Esophagus squamous epithelium (tissue), 5 donors: ENCODE measurements at places on chromosomes 13 and 19. TPM values are rescaled to one million over a fixed set of nuclear protein-coding genes. Genes with fewer than 3 reads are reported as not detected.

DNA sequence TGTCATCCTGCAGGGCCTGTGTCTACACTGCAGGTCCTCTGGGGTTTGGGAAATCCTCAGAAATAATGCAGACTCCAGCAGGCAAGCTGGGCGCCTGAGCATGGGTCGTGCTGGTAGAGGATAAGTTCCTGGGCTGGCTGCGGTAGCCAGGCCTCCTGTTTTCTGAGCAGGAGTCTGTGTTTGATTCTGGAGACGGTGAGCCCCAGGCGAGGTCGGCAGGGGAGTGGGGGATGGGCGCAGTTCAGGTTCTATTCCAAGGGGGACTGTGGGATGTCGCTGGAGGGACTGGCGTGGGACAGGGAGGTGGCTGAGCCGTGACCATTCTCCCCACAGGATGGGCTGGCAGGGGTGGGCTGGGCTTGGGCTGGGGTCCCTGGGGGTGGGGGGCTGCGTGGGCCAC is 154.7 kb downstream of the KDM4B start:
- H3K4me1 ChIP-seq = peaks cover 7% of the 10 kb centered on the region
- peaks cover 9% of the 10 kb centered on the region for H3K36me3 ChIP-seq
- no peak for DNase-seq
- no peaks in the 10 kb centered on the region for H3K27me3 ChIP-seq
- H3K27ac ChIP-seq = no peak overlapping the region

Gene SULT2B1
- total RNA-seq = 253 TPM

- no peak for DNase-seq
- H3K27me3 ChIP-seq = no peaks in the 10 kb centered on the region
- H3K4me3 ChIP-seq = no peak within 1 kb of the TSS
- no peaks in the 10 kb centered on the region for H3K36me3 ChIP-seq
Observed at GRCh38 chr19:54803410-54803809, at the start of gene KIR2DL4. Gene KIR2DL4 (plus strand): TSS chr19:54803610. CDS start chr19:54803652, 42 bp downstream.

Gene TGFBR3L
- total RNA-seq = not detected

Gene CEACAM6
- total RNA-seq = 70.8 TPM

GRCh38 chr19:56113074-56113632 is 7.9 kb downstream of the ZNF787 start:
- peaks cover 64% of the 10 kb centered on the region for H3K4me1 ChIP-seq
- no peak for DNase-seq
- H3K4me3 ChIP-seq = no peak overlapping the region
- no peaks in the 10 kb centered on the region for H3K27me3 ChIP-seq
- no peaks in the 10 kb centered on the region for H3K36me3 ChIP-seq

- H3K4me3 ChIP-seq = no peak overlapping the region
- no peaks in the 10 kb centered on the region for H3K4me1 ChIP-seq
- no peaks in the 10 kb centered on the region for H3K36me3 ChIP-seq
- no peak for DNase-seq
Observed at GRCh38 chr13:77449265-77449664, 86.2 kb upstream of the SCEL start.

- no peaks in the 10 kb centered on the region for H3K36me3 ChIP-seq
- no peak for DNase-seq
- H3K27ac ChIP-seq = no peak overlapping the region
Observed at GRCh38 chr19:40224342-40225150, 1.9 kb downstream of the CCNP start.

Gene PLVAP
- total RNA-seq = 9.1 TPM

Gene IGSF23
- not detected for total RNA-seq

- DNase-seq = no peak
- H3K36me3 ChIP-seq = peaks cover 26% of the 10 kb centered on the region
- H3K27ac ChIP-seq = no peak overlapping the region
- H3K4me1 ChIP-seq = peaks cover 66% of the 10 kb centered on the region
Observed at GRCh38 chr19:41872775-41873647, 4.1 kb upstream of the CD79A start.

GRCh38 chr13:76813891-76814290 is 72.3 kb downstream of the KCTD12 start:
- H3K27ac ChIP-seq = no peak overlapping the region
- no peaks in the 10 kb centered on the region for H3K36me3 ChIP-seq
- H3K4me1 ChIP-seq = peaks cover 18% of the 10 kb centered on the region

Gene RUVBL2
- 135 TPM for total RNA-seq

DNA sequence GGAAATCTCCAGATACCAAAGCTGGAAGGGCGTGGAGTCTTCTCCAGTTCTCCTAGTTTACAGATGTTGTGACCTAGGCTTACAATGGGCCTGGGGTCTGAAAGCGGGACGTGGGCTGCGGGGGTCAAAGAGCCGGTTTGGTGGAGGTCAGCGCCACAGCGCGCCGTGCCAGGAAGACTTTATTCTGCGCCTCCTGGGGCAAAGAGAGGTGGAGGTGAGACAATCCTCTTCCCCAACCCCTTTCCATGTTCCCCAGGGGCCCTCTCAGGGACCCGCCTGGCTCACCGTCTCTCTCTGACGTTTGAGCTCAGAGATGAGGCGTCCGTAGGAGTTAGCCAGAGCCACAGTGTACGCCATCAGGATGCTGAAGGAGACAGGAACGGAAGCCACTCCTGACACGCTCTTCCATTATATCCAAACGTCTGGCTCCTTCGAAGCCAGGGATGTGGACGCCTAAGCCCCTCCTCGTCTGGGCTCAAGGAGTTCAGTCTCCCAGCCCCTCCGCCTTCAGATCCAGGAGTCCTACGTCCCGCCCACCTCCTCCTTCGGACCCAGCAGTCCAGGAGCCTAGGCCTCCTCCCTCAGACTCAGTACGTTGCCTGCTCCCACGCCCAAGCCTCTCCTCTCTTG is 776 bp upstream of the LENG1 start:
- peaks cover 40% of the 10 kb centered on the region for H3K4me1 ChIP-seq
- peak overlapping the region; percentile 80 for H3K27ac ChIP-seq
- peak overlapping the region; percentile 32 for H3K4me3 ChIP-seq
- no peak for DNase-seq

Gene LILRA1
- total RNA-seq = 0.57 TPM

DNA sequence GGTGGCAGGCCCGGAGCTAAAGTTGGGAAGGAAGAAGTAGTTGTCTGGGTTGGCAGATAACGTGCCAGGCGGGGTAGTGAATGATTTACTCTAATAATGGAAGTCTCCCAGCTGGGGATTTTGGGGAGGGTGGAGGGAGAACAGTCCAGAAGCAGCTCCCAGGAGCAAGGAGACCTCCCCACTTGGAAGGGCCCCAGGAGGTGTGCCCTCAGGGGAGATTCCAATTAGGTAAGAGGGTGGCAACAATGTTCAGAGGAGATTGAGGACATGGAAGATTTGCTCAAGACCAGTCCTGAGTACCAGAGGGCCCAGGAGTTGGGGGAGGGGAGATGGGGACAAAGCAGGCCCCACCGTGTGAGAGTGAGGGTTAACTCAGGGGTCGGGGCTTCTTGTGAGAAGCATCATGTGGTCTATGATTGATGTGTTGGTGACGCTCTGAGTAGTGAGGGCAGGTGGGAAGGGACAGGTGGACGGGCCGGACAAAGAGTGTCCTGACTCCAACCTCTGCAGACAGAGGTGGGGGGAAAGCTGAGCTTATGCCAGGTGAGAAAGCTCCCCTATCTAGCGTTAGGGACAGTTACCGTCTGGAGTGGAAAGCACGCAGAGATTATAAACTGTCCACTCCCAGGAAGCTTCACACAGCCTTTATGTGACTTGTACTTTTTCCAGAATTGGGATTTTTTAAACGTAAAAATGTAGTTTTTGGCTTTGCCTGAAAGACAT is 3.5 kb downstream of the SPINT2 start:
- peaks cover 15% of the 10 kb centered on the region for H3K27me3 ChIP-seq
- peaks cover 9% of the 10 kb centered on the region for H3K4me1 ChIP-seq
- peak overlapping the region; percentile 75 for H3K4me3 ChIP-seq
- peaks cover 11% of the 10 kb centered on the region for H3K36me3 ChIP-seq
- DNase-seq = no peak
- H3K27ac ChIP-seq = peak overlapping the region; percentile 94

GRCh38 chr19:16541526-16542044 is 652 bp downstream of the CHERP start:
- peak overlapping the region; percentile 79 for H3K4me3 ChIP-seq
- peak overlapping the region; percentile 91 for H3K27ac ChIP-seq
- no peaks in the 10 kb centered on the region for H3K36me3 ChIP-seq
- H3K4me1 ChIP-seq = peaks cover 18% of the 10 kb centered on the region
- DNase-seq = no peak
- H3K27me3 ChIP-seq = no peaks in the 10 kb centered on the region

Gene PSMC4
- total RNA-seq = 112 TPM

Gene ZNF431
- total RNA-seq = 29.2 TPM

Gene OR10H1
- total RNA-seq = not detected

DNA sequence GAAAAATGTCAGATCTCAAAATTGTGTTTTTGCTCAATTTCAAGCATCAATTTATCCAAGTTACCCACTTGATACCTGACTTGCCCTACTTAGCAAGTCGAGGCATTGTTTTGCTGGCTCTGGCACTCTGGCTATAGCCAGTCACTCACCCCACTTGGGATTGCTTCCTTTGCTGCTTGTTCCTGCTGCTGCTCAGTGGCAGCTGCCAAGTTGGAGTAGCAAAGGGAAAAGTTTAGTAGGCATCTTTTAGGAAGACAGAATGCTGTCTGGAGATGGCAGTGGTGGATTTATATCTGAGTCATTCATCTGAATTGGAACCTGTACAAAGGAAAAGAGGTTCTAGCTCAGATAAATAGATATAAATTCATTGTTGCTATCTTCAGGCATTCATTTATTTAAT is 41.2 kb downstream of the PCCA start:
- no peaks in the 10 kb centered on the region for H3K36me3 ChIP-seq
- no peak overlapping the region for H3K27ac ChIP-seq
- peaks cover 3% of the 10 kb centered on the region for H3K4me1 ChIP-seq
- no peak overlapping the region for H3K4me3 ChIP-seq
- DNase-seq = no peak
- no peaks in the 10 kb centered on the region for H3K27me3 ChIP-seq

DNA sequence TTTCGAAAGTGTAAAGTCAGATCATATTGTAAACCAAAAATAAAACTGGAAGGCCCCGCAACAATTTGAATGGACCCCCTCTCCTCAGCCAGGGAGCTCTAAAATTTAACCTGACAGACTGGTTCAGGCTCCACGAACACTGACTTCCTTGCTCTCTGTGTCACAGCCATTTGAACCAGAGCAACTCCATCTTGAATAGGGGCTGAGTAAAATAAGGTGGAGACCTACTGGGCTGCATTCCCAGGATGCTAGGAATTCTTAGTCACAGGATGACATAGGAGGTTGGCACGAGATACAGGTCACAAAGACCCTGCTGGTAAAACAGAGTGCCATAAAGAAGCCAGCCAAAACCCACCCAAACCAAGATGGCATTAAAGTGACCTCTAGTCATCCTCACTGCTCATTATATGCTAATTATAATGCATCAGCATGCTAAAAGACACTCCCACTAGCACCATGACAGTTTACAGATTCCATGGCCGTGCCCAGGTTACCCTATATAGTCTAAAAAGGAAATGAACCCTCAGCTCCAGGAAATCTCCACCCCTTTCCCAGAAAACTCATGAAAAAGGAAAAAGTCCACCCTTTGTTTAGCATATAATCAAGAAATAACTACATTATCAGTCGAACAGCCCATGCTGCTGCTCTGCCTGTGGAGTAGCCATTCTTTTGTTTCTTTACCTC is 43.1 kb downstream of the RFXAP start:
- H3K4me1 ChIP-seq = peaks cover 3% of the 10 kb centered on the region
- H3K4me3 ChIP-seq = no peak overlapping the region
- H3K36me3 ChIP-seq = no peaks in the 10 kb centered on the region
- no peak overlapping the region for H3K27ac ChIP-seq
- no peaks in the 10 kb centered on the region for H3K27me3 ChIP-seq

Gene ASPDH
- not detected for total RNA-seq

DNA sequence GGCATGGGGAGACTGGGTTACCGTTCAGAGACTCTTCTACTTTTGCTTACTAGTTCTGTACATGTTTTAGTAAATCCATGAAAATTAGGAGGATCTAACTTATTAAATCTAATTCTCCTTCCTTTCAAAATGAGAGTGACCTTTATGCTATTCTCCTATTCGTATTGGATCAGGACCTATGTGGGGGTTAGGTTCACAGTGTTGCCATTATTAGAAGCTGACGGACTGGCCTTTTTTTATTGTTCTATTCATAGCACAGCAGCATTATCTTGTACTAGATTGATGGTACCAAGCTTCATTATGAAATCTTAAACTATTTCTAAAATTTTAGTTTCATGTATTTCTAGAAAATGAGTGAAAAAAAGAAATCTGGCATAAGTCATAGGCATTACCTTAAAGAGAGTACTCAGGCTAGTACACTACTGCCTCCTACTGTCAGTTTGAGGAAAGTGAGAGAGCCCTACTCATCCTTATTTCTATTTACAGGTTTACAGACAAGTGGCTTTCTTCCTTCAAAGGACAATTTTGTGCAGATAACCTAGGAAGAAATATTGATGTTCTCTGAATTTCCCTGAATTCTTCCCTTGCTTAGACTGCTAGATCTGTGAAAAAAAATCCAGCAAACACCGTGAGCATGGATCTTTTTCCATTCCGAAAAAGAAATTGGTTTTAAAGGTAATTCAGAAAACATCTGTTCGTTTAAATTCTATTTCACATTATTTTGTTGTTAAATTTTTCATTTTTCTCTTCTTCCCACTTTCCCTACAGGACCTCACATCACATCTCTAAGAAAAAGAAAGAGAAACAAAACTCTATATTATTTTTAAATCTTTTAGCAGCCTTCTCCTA is 485.5 kb downstream of the DIAPH3 start:
- peaks cover 6% of the 10 kb centered on the region for H3K4me1 ChIP-seq
- H3K36me3 ChIP-seq = no peaks in the 10 kb centered on the region
- H3K27me3 ChIP-seq = no peaks in the 10 kb centered on the region
- no peak overlapping the region for H3K27ac ChIP-seq

DNA sequence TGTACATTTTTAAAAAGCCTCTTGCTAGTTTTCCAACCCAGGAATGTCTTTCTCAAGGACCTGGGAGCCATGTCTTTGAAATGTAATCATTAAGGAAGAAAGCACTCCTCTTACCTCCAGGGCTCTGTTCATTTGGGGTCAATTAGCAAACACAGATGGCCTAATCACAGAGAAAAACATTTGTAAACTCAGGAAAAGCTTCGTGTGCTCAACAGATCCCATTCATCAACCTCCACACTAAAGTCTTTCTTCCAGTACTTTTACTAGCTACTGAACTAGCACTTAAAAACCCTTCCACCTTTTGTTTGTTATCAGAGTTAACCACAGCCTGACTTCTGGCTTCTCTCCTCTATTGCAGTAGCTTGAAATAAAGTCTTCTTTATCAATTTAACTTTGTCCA is 441.4 kb downstream of the PCDH20 start:
- H3K27ac ChIP-seq = no peak overlapping the region
- no peak for DNase-seq
- H3K36me3 ChIP-seq = no peaks in the 10 kb centered on the region
- no peaks in the 10 kb centered on the region for H3K27me3 ChIP-seq

Gene NCR1
- not detected for total RNA-seq

DNA sequence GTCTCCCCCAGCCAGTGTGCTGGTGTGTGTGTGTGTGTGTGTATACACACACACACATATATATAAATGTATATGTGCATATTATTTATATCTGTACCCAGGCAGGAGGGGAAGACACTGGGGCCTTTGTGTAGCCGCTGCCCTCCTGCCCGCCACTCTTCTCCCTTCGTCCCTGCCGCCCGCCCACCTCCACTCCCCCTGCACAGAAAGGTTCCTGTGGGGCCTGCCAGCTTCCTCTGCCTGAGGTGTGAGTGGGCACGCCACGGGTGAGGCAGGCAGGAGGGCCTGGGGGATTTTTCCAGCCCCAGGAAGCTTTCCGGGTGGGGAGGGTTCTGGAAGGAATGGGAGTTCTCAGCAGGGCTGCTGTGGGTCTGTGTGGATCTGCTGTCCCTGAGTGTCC is 6.9 kb downstream of the IRF2BP1 start:
- H3K27ac ChIP-seq = no peak overlapping the region
- no peaks in the 10 kb centered on the region for H3K27me3 ChIP-seq
- H3K4me3 ChIP-seq = no peak overlapping the region
- peaks cover 53% of the 10 kb centered on the region for H3K4me1 ChIP-seq

Gene ZNF571
- 1.3 TPM for total RNA-seq

- H3K27me3 ChIP-seq = peaks cover 17% of the 10 kb centered on the region
- no peaks in the 10 kb centered on the region for H3K36me3 ChIP-seq
- DNase-seq = no peak
- no peak overlapping the region for H3K27ac ChIP-seq
Observed at GRCh38 chr19:4889034-4889815, 13.5 kb downstream of the ARRDC5 start.
